Activated CD4-positive, alpha-beta memory T cell treated with anti-CD3 and anti-CD28 coated beads for 36 hours (primary cell): ENCODE measurements at places on chromosomes 16 and 17. TPM values are rescaled to one million over a fixed set of nuclear protein-coding genes. Genes with fewer than 3 reads are reported as not detected.

The ITGB3 gene
- not detected for total RNA-seq

The NPIPA2 gene
- total RNA-seq: 4.8 TPM

The KRT13 gene
- total RNA-seq: not detected

The GAS2L2 gene
- not detected for total RNA-seq

The KRT24 gene
- total RNA-seq: not detected

The DNAH9 gene
- total RNA-seq: not detected

The IL21R gene
- 55.9 TPM for total RNA-seq

The NPB gene
- not detected for total RNA-seq

The GAST gene
- total RNA-seq: not detected

The FAM83G gene
- 12.6 TPM for total RNA-seq

DNA sequence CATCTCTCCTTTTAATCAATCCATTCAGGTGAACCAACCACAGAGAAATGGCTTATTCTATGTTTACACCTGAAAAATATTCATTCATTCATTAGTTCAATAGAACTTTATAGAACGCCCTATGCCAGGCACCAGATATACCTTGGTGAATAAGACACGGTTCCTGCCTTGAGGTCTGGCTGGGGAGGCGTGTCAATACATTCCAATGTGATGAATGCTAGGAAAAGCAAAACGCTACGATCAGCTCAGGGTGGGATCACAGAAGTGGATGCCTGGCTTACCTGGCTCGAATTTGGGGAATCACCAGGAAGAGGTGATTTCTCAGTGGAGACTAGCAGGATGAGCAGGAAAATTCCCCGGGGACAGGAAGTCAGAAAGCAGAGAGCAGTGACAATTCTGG is 17.5 kb upstream of the WFIKKN2 start:
- peaks cover 2% of the 10 kb centered on the region for H3K4me1 ChIP-seq
- no peaks in the 10 kb centered on the region for H3K36me3 ChIP-seq
- H3K27me3 ChIP-seq: peaks cover 11% of the 10 kb centered on the region

DNA sequence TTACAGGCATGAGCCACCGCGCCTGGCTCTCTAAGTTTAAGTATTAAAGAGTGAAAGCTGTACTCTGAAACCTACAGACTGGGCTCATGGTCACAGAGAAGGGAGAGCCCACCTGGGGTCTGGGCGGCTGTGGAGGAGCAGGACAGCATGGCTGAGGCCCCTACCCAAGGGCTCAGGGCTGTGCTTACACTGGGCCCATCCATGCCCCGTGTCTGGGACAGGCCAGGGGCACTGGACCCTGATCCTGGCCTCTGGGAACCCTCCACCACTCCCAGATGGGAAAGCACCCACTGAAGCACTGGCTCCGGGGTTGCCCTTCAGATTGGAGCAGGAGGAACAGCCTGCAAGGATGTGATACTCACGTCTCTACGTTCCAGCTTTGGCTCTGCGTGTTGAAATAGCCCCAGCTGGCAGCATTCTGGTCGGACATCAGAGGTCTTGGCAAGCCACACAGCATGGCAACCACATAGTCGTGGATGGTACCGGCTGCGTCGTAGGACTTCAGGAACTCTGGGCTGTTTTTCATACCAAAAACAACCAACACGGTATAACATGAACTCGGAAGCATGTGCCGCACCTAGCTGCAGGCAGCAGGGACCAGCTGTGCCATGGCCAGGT is 13.0 kb downstream of the SHPK start:
- peaks cover 45% of the 10 kb centered on the region for H3K36me3 ChIP-seq
- no peak for DNase-seq
- H3K27ac ChIP-seq: no peak overlapping the region
- H3K4me3 ChIP-seq: no peak overlapping the region
- no peaks in the 10 kb centered on the region for H3K4me1 ChIP-seq
- H3K27me3 ChIP-seq: no peaks in the 10 kb centered on the region

DNA sequence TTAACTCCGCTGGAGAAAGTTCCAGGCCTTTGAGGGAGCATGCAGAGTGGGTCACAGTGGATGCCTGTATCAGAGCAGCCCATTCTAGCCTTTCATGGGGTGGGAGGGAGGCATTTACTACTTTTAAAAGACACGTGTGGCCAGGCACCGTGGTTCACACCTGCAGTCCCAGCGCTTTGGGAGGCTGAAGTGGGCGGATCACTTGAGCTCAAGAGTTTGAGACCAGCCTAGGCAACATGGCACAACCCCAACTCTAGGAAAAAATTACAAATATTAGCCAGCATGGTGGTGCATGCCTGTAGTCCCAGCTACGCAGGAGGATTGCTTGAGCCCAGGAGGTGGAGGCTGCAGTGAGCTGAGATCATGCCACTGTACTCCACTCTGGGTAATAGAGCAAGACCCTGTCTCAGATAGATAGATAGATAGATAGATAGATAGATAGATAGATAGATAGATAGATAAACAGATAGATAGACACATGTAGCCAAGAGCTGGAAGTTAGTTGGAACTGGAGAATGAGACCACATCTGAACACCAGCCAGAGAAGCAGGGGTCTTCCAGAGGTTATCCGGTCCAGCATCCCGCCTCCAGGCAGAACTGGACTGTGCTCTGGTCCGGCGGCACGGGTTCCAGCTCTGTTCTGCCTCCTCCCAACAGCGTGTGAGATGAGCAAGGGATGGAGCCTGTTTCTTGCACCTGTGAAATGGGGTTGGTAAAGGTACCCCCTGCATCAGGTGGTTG is 3.6 kb downstream of the ADCY7 start:
- no peak overlapping the region for H3K27ac ChIP-seq
- H3K36me3 ChIP-seq: peaks cover 13% of the 10 kb centered on the region
- no peak overlapping the region for H3K4me3 ChIP-seq
- no peaks in the 10 kb centered on the region for H3K27me3 ChIP-seq
- DNase-seq: no peak
- H3K4me1 ChIP-seq: peaks cover 80% of the 10 kb centered on the region

GRCh38 chr16:25823891-25824290 is 132.1 kb downstream of the HS3ST4 start:
- H3K36me3 ChIP-seq: no peaks in the 10 kb centered on the region
- no peak overlapping the region for H3K27ac ChIP-seq
- H3K4me1 ChIP-seq: no peaks in the 10 kb centered on the region
- peaks cover 2% of the 10 kb centered on the region for H3K27me3 ChIP-seq
- no peak for DNase-seq
- no peak overlapping the region for H3K4me3 ChIP-seq

DNA sequence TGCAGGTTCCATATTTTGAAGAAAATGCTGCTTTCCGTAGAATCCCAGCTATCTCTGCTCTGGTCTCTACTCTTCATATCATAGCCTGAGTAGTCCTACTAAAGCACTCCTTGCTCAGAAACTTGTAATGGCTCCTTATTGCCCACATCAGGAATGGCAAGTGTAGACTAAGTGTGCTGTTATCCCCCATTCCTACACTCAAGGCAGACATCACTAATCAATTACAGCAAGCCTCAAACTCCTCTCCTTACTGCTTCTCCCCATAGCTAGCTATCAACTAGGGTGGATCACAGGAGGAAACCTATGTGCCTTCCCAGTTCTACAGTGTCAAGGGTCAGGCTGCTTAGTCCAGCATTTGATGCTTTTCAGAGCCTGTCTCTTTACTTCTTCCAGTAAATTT is 163.4 kb downstream of the HAPSTR1 start:
- no peak for DNase-seq
- H3K36me3 ChIP-seq: no peaks in the 10 kb centered on the region
- peaks cover 13% of the 10 kb centered on the region for H3K27me3 ChIP-seq
- H3K4me1 ChIP-seq: no peaks in the 10 kb centered on the region
- H3K4me3 ChIP-seq: no peak overlapping the region

- no peaks in the 10 kb centered on the region for H3K4me1 ChIP-seq
Measured at GRCh38 chr16:8137606-8138005, 452.7 kb downstream of the TMEM114 start.

DNA sequence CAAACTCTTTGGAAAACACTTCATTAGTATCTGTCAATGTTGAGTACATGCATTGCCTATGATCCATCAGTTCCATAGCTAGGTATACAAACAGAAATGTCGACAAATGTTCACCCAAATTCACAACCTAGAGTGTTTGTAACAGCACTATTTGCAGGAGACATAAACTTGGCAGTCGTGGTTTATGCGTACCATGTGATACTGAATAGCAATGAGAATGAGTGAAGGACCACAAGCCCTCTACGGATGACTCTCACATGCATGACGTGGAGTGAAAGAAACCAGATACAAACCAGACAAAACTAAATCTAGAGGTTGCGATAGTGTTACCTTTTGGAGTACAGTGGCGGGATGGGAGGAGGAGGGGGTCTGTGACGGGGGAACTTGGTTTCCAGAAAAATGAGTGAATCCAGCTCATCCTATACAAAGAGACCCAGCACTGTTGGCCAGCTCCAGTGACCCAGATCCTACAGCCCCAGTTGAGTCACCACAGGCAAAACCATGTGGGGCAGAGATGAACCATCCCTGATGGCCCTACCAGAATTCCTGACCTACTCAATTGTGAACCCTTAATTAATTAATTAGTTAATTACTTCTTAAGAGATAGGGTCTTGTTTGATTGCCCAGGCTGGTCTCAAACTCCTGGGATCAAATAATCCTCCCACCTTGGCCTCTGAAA is 15.9 kb upstream of the ULK2 start:
- no peaks in the 10 kb centered on the region for H3K36me3 ChIP-seq
- H3K27ac ChIP-seq: no peak overlapping the region
- H3K4me1 ChIP-seq: peaks cover 6% of the 10 kb centered on the region
- H3K27me3 ChIP-seq: no peaks in the 10 kb centered on the region
- DNase-seq: no peak

DNA sequence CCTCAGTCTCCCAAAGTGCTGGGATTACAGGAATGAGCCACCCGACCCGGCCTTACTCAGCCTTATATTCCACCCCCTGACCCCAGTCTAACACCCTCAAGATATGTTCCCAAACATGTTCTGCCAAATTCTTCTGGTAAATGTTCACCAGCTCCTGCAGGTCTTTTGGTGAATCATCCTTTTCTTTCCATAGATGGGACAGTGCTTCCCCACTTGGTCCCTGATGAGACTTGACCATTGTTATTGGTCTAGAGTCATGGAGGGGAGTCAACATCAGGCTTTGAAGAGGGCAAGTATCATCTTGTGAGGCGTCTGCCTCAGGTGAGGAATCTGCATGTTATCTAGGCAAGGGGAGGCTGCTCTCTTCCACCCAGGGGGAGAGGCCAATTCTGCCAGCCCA is 10.4 kb upstream of the RUNDC3A start:
- no peak overlapping the region for H3K4me3 ChIP-seq
- no peaks in the 10 kb centered on the region for H3K36me3 ChIP-seq
- DNase-seq: no peak
- peaks cover 11% of the 10 kb centered on the region for H3K27me3 ChIP-seq
- H3K27ac ChIP-seq: no peak overlapping the region

DNA sequence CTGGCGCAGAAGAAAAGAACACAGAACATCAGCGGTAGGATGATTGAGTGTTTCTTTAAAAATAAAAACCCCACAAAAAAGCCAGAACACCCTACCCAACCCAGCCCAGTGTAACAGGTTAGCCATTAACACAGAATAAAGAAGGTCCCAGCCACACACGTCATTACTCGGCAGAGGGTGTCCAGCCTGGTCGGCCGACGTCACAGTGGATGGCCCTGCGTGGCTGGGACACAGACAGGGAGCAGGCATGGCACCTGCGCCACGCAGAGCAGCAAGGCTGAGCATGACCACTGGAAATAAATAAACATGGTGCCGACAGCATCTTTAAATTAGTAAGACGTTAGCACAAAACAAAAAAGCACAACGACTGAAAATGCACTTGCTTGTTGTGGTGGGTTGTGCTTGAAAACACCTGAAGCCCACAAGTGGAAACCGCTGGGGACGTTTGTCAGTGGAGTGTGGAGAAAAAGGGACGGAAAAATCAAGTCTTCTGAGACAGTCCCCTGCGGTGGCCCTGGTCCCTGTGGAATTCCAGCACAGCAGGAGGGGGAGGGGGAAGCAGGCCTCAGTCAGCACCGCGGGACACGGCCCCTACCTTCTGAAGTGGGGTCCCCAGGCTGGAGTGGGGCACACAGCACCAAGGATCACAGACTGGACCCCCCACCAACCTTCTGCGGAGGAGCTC is 39.2 kb downstream of the SLC7A5 start:
- H3K27ac ChIP-seq: peak overlapping the region; percentile 16
- H3K4me3 ChIP-seq: no peak overlapping the region
- no peaks in the 10 kb centered on the region for H3K27me3 ChIP-seq
- peak; percentile 9 for DNase-seq

- DNase-seq: peak; percentile 54
- H3K4me3 ChIP-seq: no peak overlapping the region
- H3K27ac ChIP-seq: no peak overlapping the region
- no peaks in the 10 kb centered on the region for H3K36me3 ChIP-seq
Measured at GRCh38 chr16:75471723-75472633, 7.5 kb upstream of the TMEM170A start.

- peaks cover 11% of the 10 kb centered on the region for H3K27me3 ChIP-seq
- DNase-seq: peak; percentile 53
- H3K27ac ChIP-seq: no peak overlapping the region
- H3K4me3 ChIP-seq: peak overlapping the region; percentile 57
- no peaks in the 10 kb centered on the region for H3K36me3 ChIP-seq
- H3K4me1 ChIP-seq: peaks cover 22% of the 10 kb centered on the region
Measured at GRCh38 chr17:48023400-48024148, 14.0 kb downstream of the COPZ2 start.

- peaks cover 69% of the 10 kb centered on the region for H3K36me3 ChIP-seq
- H3K27me3 ChIP-seq: no peaks in the 10 kb centered on the region
- H3K27ac ChIP-seq: peak overlapping the region; percentile 99
Measured at GRCh38 chr16:31875928-31876547, 2.4 kb downstream of the ZNF267 start.

GRCh38 chr16:30491744-30492308 is 19.3 kb downstream of the ITGAL start:
- H3K27me3 ChIP-seq: no peaks in the 10 kb centered on the region
- peaks cover 25% of the 10 kb centered on the region for H3K4me1 ChIP-seq
- peaks cover 63% of the 10 kb centered on the region for H3K36me3 ChIP-seq
- H3K27ac ChIP-seq: peak overlapping the region; percentile 71
- DNase-seq: peak; percentile 52
- no peak overlapping the region for H3K4me3 ChIP-seq

GRCh38 chr17:12078791-12079190 is 58.1 kb downstream of the MAP2K4 start:
- no peak overlapping the region for H3K27ac ChIP-seq
- peaks cover 7% of the 10 kb centered on the region for H3K4me1 ChIP-seq
- peaks cover 48% of the 10 kb centered on the region for H3K36me3 ChIP-seq
- no peak for DNase-seq
- no peak overlapping the region for H3K4me3 ChIP-seq

- DNase-seq: peak; percentile 67
- H3K27me3 ChIP-seq: no peaks in the 10 kb centered on the region
- H3K27ac ChIP-seq: peak overlapping the region; percentile 85
Measured at GRCh38 chr17:17628388-17629008, 37.0 kb upstream of the PEMT start.

- H3K4me3 ChIP-seq: no peak overlapping the region
- H3K27ac ChIP-seq: no peak overlapping the region
- no peak for DNase-seq
- no peaks in the 10 kb centered on the region for H3K4me1 ChIP-seq
Measured at GRCh38 chr16:11393861-11394592, 48.8 kb downstream of the RMI2 start.

- no peak overlapping the region for H3K4me3 ChIP-seq
- H3K27ac ChIP-seq: no peak overlapping the region
- no peak for DNase-seq
- H3K27me3 ChIP-seq: no peaks in the 10 kb centered on the region
- H3K36me3 ChIP-seq: peaks cover 34% of the 10 kb centered on the region
- peaks cover 9% of the 10 kb centered on the region for H3K4me1 ChIP-seq
Measured at GRCh38 chr16:22322741-22323140, 25.5 kb downstream of the POLR3E start.
